Smooth muscle cell of the pulmonary artery (primary cell): ENCODE measurements at places on chromosomes 2 and 18. TPM values are rescaled to one million over a fixed set of nuclear protein-coding genes. Genes with fewer than 3 reads are reported as not detected.

SCN9A gene
- 13.7 and 23.8 TPM in 2 replicates for total RNA-seq

LBX2 gene
- total RNA-seq = 0.59 and 4.5 TPM in 2 replicates

HTR2B gene
- total RNA-seq = 23.9 and 37.3 TPM in 2 replicates

CD28 gene
- total RNA-seq = not detected in 2 replicates

TBC1D8 gene
- total RNA-seq = 9.7 and 12.1 TPM in 2 replicates

DSG2 gene
- total RNA-seq = 3.8 and 5.2 TPM in 2 replicates

SAG gene
- total RNA-seq = not detected in 2 replicates

EFEMP1 gene
- total RNA-seq = 3,446 and 3,873 TPM in 2 replicates

ARHGAP28 gene
- 0.03 and 7.2 TPM in 2 replicates for total RNA-seq

LHCGR gene
- total RNA-seq = not detected in 2 replicates

LCT gene
- total RNA-seq = under 0.01 and 0.03 TPM in 2 replicates

NT5C1B gene
- not detected in 2 replicates for total RNA-seq

CYRIA gene
- 1.4 and 5.5 TPM in 2 replicates for total RNA-seq

HRH4 gene
- total RNA-seq = 0.07 and 0.17 TPM in 2 replicates

SRD5A2 gene
- total RNA-seq = not detected in 2 replicates

PSD4 gene
- total RNA-seq = 0.72 and 1.4 TPM in 2 replicates

TUBA4B gene
- not detected in 2 replicates for total RNA-seq

TACR1 gene
- total RNA-seq = 0.26 and 0.73 TPM in 2 replicates

ALPI gene
- total RNA-seq = not detected in 2 replicates

ZNF521 gene
- 17.5 and 20.7 TPM in 2 replicates for total RNA-seq

LONRF2 gene
- total RNA-seq = 0.52 and 3.6 TPM in 2 replicates

IL18RAP gene
- total RNA-seq = 0.07 TPM in 1 of 2 replicates, not detected in the other

KCNG3 gene
- not detected in 2 replicates for total RNA-seq

NFU1 gene
- 19.7 and 31.3 TPM in 2 replicates for total RNA-seq

UGT1A5 gene
- total RNA-seq = not detected in 2 replicates

FTCDNL1 gene
- 0.59 and 1.4 TPM in 2 replicates for total RNA-seq

PLGLB2 gene
- total RNA-seq = 0.92 and 1.3 TPM in 2 replicates

NAT8 gene
- not detected in 2 replicates for total RNA-seq
